GM12865 (cell line): ENCODE measurements at places on chromosomes 4 and X.

- peak; percentile 80 for DNase-seq
Measured at GRCh38 chr4:118836301-118837120, 585 bp upstream of the SEC24D start.

GRCh38 chr4:168908851-168909273, 101.2 kb downstream of the CBR4 start:
- no peak for DNase-seq

DNA sequence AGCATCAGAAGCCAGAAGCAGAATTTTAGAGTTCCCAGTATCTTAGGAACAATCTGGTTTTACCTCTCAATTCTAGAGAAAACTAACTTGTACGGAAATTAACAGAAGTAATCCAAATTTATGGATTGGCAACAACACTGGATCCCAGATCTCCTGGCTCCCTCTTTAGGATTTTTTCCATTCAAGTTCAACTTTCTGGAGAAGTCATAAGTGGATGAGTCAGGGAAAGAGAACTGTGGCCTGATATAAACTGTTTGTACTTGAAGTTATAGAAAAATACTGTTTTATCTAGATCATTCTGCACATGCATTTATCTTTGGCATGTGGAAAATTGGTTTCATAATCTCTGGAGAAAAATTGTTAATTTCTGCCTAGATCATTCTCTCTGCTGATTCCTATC, 380.4 kb downstream of the PCDH7 start:
- DNase-seq, result no peak

GRCh38 chrX:41009850-41010846, 75.1 kb upstream of the USP9X start:
- peak; percentile 23 for DNase-seq

DNA sequence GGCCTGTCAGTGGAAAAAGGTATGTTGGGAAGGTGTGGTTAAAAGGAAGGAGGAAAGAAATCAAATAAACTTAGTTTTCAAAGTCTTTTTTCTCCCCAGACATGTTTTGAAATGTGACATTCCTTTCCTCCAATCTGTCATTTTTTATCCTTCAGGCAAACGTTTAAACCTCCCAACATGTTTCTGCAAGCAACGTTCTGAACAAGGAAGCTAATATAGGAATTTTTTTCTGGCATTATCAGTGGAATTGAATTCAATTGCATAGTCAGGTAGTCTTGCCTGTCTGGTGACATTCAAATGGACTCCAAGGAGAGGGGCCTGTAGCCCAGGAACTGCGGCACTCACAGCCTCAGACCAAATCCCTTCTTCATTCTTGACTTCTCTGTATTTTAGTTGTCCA, 30.0 kb upstream of the RASSF6 start:
- no peak for DNase-seq

- DNase-seq, result no peak
Measured at GRCh38 chr4:10734697-10735096, 50.1 kb upstream of the CLNK start.

DNA sequence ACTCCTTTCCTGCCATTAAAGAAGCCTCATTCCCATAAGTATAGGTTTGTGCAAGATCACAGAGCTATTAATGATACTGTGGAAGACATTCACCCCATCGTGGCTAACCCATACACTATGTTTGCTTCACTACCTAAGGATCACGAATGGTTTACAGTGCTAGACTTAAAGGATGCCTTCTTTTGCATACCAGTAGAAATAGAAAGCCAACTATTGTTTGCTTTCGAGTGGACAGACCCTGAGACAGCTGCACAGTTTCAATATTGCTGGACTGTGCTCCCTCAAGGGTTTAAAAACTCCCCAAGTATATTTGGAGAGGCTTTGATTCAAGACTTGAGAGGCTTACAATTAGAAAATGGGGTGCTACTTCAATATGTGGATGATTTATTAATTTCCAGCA, 16.0 kb upstream of the PAPSS1 start:
- peak; percentile 41 for DNase-seq

- DNase-seq, result no peak
Measured at GRCh38 chr4:139253713-139254112, 26.3 kb downstream of the MGARP start.

DNA sequence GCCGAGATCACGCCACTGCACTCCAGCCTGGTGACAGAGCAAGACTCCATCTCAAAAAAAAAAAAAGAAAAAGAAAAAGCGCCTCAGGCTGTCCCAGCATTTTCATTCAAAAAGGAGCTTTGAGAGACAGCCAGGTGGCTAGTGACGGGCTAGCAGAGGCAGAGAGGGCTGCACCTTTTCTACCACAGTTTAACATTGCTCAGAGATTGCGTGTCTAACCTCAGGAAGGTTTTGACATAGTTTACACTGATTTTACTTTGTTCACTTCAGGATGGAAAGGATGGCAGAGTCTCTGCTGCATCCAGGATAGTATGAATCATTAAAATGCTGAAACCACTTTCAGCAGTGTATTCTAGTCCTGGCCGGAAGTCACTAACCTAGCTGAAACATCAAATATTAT, 28.1 kb downstream of the ZFP42 start:
- no peak for DNase-seq

GRCh38 chr4:182717788-182718583, 199.2 kb downstream of the DCTD start:
- peak; percentile 42 for DNase-seq

DNA sequence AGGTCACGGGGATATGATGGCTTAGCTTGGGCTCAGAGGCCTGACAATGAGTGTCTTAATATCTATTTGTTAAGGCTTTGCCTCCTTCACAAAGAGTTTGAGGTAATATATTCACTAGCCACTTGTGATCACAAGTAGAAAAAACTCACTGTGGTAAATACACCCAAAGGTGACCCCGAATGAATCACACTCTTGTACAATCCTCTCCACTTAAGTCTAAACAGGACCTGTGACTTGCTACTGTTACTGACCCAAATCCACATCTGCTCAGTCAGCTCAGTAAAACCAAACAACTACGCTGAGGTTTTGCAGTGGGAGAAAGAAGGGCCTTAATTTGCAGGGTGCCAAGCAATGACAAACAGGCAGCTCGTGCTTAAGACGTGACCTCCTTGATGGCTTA, 223.8 kb upstream of the MAGEC2 start:
- no peak for DNase-seq

GRCh38 chrX:37371578-37371991, 22.4 kb downstream of the PRRG1 start:
- no peak for DNase-seq

DNA sequence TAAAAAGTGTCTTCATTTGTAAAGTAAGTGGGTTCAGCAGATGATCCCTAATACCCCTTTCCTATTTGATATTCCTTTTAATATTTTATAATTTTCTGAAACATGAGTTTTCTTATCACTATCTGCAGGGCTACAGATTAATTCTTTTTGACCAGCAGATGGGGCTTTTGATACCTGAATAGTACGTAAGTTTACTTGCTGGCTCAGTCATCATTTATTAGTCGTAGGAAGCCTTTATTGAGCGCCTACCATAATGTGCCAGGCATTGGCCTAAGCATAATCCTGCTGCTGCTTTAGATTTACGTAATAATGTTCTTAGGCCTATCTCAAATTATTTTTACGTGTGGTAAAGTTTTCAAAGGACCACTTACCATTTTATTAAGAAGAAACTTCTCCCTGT, 33.1 kb downstream of the OSTC start:
- DNase-seq, result peak; percentile 28

- DNase-seq, result no peak
Measured at GRCh38 chrX:31251336-31251735, 179.5 kb upstream of the FTHL17 start.

DNA sequence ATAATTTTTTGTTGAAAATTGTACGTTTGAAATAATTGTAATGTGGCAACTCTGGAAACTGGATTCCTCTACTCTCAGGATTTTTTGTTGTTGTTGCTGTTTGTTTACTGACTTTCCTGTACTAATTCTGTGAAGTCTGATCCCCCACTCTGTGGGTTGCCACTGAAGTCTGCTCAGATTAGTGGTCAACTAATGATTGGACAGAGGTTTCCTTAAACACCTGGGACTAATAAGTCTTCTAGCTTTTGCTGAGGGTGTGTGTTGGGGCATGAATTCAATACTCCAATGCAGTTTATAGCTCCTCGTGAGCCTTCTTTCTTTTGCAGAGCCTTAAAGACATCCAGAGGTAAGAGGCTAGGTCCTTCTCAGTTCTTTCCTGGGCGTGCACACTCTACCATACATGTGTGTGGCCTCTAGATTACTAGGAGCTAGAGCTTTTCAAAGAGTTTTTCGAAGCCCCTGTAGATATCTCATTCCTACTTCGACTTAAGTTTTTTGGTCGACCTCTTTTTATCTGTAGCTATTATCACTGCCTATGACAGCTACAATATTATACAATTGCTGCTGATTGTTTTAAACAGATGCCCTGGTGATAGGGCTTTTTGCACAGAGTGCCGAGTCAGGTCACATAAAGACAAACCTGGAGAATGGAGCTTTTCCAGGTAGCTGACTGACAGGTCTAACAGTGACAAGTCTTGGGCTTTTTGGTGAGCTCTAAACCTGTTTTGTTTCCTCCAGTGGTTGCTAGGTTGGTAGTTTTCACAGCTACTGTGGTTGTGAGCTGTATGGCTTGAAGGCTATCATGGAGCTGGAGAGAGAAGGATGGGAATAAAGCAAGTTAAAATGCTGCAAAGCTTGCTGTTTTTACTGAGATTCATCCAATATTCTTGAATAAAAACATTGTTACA, 34.0 kb downstream of the BMP2K start:
- no peak for DNase-seq

DNA sequence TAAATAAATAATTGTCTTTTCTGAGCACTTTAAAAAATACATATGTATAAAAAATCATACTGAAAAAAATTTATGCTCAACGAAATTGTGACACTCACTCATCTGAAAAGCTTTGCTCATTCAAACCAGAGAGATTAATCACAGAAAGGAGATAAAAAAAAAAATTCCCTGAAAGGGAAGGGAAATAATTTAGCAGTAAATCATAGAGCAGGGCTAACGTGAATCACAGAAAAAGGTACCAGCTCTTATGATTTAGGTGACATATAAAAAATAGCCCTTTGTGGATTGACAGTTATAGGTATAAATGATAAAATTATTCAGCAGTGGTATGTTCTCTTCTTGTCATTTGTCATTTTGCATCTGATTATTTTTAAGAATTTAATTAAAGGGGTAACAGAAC, 552.7 kb upstream of the TENM3 start:
- DNase-seq, result no peak

DNA sequence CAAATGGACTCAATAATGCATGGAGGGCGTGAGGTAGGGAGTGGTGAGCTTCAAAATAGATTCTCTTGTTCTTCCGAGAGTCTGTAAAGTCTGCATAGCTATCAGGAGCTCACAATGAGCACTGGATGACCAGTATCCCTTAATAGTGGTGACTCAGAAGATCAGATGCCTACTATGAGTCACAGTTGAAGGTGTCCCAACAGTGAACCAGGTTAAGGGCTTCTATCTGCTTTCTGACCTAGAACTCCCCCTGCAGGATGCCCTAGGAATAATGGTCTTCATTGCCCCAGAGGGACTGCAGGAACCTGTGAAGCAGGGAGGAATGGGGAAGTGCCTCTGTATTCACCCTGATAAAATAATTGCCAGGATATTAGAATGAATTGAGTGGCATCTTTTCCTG, 22.1 kb downstream of the DGKK start:
- DNase-seq, result peak; percentile 10

- no peak for DNase-seq
Measured at GRCh38 chrX:94204524-94204923, 530.5 kb downstream of the FAM133A start.

DNA sequence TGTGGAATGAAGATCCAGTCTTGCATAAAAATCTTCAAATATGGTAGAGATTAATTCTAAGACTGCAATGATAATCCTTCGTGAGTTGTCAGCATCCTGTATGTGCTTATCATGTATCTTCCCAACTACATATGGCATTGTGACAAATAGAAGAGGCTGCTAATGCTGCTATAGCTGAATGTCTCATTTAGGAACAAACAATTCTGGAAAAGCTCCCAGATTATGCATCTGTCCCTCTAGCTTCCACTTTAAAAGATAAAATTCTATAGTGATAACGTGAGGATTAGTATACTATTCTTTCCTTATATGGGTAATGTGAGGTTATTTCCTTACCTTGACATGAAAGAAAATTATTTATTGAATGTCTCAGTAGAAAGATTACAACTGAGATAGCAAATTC, 930.9 kb downstream of the DMD start:
- DNase-seq, result no peak

GRCh38 chrX:817759-818300, 187.2 kb downstream of the SHOX start:
- DNase-seq, result no peak

DNA sequence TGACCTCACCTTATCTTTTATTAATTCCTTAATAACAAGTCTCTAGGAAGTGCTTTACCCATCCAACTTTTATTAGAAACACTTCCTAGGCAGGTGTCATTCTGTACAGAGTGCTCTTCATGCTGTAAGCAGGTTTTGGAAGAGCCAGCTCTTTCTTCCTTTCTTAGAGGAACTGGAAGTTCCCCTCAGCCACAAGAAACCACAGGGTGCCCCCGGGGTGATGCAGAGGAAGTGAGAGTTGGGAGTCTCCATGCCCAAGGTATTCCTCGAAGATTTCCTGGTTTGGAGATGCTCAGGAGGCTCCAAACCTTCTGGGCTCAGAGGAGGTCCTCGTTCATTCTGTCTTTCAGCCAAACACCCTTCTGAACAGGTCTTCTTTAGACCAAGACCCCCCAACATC, 83.8 kb downstream of the EGF start:
- no peak for DNase-seq

- no peak for DNase-seq
Measured at GRCh38 chr4:4603592-4603991, 61.7 kb upstream of the STX18 start.
